Effector CD4-positive, alpha-beta T cell (primary cell): ENCODE measurements at places on chromosomes 12 and 14.

DNA sequence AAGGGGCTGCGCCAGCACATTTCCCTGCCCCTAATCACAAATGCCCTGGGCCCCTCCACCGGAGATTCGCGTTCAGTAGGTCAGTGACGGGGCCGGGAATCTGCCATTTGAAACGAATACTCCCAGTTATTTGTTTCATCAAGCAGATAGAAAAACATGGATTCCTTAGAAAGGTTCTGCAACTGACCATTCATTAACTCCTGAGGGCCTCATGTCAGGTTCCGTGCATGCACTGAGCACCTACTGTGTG lies 25.6 kb upstream of the UBC start:
- no peak for DNase-seq

- DNase-seq: no peak
Observed at GRCh38 chr14:84704601-84705000, 825.3 kb upstream of the FLRT2 start.

DNA sequence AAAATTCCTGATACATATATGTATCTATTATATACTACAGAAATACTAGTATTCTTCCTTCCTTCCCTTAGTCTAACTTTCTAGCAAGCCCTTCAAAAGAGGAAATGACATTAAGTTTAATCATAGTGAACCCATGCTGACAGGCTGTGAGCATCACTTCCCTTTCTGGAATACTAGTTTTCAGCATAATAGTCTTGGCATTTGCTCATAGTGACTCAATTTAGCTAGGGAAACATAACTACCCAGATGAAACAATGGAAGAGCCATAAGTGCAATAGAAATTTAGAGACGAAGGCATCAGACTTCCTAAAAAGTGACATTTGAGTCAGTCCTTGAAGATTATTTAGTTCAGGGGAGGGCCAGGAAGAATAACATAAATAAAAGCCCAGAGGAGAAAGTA lies 184.5 kb upstream of the CRY1 start:
- no peak for DNase-seq

DNA sequence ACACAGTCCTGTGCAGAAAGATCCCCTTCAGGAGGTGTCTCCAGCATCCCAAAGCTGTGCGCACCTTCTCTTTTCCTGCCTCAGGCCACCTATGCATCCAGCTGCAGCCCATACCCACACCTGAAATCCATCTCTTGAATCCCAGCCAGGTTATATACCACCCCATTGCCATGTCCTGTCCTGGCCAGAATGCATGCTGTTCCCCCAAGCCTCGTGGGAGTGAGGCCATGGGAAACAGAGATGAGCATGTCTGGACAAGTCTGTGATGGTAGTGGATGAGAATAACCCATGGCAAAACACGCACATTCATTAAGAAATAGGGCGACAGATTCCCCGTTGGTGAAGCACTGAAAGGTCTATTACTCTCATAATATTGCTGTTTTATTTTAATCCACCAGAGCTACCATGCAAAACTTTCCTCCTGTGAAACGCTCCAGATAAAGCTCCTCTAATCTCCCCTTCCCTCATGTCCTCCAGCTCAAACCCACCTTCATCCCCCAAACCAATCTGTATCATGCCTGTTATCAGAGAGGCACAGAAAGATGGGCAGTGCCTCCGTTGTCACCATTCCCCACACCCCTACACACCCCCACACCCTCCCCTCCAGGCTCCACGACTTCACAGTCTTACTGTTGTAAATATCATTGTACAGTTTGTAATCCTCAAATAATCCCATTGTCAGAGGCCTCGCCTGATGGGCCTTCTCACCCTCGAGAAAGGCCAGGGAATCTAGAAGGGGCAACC lies 97.5 kb upstream of the FKBP4 start:
- no peak for DNase-seq

DNA sequence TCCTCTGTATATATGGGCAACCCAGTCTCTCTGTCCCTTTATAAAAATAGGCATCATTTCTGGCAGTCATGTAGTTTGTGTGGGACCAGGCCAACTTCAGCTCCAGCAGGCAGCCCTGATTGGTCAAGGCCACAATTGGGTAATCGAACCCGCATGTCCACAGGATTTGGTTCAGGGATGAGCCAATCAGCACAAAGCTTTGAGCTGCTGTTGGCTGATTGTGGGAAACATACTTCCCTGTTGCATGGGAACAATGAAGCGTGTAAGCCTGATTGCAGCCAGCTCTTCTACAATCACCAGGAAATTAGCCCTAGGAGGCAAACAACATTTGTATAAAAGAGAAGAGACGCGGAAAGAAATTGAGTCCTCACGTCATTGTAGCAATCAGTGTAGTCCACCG lies 328.6 kb downstream of the PCNX1 start:
- DNase-seq: no peak

- no peak for DNase-seq
Observed at GRCh38 chr12:76790564-76791552, 26.9 kb downstream of the ZDHHC17 start.

GRCh38 chr14:32205984-32206383 lies 2.9 kb upstream of the RNU6-8 start:
- no peak for DNase-seq

DNA sequence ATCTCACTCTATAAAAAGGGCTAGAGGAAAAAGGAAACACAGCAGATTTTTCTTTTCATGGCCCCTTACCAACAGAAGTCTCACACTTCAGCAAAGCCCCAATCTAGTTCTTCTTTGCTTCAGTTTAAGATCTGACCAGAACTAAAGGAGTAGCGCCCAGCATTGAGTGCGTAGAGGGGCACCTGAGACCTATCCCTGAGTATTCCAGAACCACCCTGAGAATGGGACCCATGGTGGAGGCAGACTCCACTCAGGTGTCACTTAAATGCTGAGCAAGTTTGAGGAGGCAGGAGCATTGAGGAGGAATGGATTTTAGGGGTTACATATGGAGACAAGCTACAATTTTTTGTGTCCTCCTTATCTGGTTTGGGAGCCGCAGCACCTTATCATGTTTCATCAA lies 1.8 kb upstream of the HOXC11 start:
- no peak for DNase-seq

GRCh38 chr14:97724265-97724731 lies 927.1 kb downstream of the VRK1 start:
- DNase-seq: peak; percentile 20

DNA sequence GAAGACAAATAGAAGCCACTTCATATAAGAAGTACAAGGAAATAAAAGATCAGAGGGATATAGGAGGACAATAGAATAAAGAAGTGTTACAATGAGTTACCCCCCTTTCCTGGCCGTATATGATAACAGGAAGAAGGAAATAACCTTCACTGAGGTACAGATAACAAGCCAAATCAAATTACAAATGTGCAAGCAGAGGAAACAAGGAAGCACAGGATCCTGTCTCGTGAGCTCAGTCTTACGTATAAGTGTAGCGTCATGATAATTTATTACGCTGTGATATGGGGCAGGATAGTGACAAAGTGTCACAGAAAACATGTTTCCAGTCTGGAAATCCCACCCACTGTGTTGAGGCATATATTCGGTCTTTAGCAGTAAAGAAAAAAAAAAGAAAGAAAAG lies 26.5 kb downstream of the CRACR2A start:
- DNase-seq: no peak
